IMR-90 (cell line): ENCODE measurements at places on chromosomes 2 and 18. TPM values are rescaled to one million over a fixed set of nuclear protein-coding genes. Genes with fewer than 3 reads are reported as not detected.
A peak's percentile ranks its signal among the peaks of the same experiment; 100 is the strongest.

TEX51 gene
- not detected in 2 replicates for total RNA-seq

- peak; percentile 52 for DNase-seq
Measured at GRCh38 chr2:44075541-44075940, 79.8 kb upstream of the LRPPRC start.

- DNase-seq, result no peak
Measured at GRCh38 chr18:3626929-3627458, 177.0 kb downstream of the TGIF1 start.

DNA sequence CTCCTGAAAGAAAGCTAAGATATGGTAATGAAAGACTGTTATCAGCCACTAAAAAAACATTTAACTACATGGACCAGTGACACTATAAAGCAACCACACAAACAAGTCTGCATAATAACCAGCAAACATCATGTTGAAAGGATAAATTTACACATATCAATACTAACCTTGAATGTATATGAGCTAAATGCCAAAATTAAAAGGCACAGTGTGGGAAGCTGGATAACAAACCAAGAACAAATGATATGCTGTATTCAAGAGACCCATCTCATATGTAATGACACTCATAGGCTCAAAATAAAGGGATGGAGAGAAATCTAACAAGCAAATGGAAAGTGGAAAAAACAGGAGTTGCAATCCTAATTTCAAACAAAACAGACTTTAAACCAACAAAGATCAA, 213.1 kb upstream of the CDH2 start:
- DNase-seq, result no peak

- no peak for DNase-seq
Measured at GRCh38 chr2:190674966-190675650, 26.2 kb downstream of the NAB1 start.

DNA sequence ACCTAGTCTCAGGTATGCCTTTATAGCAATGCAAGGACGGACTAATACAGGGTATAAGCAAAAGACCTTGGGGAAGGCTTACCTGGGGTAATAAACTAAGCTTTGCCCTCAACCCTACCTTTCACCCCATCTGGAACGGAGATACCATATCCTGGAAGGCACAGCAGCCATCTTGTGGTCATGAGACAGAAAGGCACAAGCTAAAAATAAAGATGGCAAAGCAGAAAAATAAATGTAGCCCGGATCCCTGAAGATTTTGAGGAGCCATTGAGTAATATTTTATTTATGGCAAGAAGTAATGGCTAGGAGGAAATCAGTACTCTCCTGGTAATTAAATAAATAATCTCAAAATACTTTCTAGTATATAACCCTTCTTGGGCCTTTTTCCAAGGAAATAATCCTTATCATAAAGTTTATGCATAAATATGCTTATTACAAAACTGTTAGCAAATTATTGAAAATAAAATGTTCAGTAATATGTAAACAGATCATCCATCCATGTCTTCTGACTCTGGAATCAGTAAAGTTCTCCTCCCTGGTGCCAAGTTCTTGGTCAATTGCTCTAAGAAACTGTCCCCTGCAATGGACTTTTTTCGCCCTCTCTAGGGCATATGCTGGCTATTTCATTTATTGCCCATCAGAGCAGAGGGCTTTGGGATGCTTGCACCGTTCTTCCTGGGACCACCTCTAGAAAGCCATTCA, 198.7 kb downstream of the SPP2 start:
- DNase-seq, result no peak

DNA sequence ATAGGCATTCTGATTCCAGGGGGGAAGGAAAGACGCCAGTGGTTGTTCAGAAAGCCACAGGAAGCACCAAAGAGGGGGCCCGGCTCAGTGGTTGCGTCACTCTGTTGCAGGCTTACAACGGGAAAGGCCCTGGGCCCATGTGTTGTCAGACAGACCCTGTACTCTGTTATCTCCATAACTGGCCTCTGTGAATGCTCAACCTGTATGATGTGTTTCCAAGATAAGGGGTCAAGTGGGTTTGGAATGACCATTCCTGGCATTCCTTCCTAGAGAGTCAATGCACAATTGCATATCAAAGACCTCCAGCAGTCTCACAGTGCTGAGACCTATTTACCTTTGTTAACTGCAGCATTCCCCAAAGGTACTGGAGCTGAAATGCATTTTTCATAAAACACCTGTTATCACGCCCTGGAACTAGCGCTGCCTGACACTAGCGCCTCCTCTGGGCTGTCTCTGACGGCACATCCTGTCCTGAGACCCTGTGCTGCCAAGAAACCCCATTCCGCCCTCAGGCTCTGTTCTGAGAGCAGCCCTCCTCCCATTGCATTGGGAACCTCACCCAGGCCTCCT, 13.2 kb upstream of the LRRFIP1 start:
- DNase-seq, result peak; percentile 52

KCNIP3 gene
- total RNA-seq, result 0.72 and 0.83 TPM in 2 replicates

GRCh38 chr2:216527600-216527999, 29.0 kb downstream of the RPL37A start:
- DNase-seq, result no peak

GYPC gene
- total RNA-seq, result 53.4 and 53.6 TPM in 2 replicates

GRCh38 chr2:131417886-131418285, 53.9 kb upstream of the RAB6D start:
- DNase-seq, result peak; percentile 4

CCDC141 gene
- total RNA-seq, result under 0.01 TPM in 1 of 2 replicates, not detected in the other

DSG2 gene
- total RNA-seq, result 1.7 and 2.3 TPM in 2 replicates

TANC1 gene
- total RNA-seq, result 12.8 and 12.9 TPM in 2 replicates

DNA sequence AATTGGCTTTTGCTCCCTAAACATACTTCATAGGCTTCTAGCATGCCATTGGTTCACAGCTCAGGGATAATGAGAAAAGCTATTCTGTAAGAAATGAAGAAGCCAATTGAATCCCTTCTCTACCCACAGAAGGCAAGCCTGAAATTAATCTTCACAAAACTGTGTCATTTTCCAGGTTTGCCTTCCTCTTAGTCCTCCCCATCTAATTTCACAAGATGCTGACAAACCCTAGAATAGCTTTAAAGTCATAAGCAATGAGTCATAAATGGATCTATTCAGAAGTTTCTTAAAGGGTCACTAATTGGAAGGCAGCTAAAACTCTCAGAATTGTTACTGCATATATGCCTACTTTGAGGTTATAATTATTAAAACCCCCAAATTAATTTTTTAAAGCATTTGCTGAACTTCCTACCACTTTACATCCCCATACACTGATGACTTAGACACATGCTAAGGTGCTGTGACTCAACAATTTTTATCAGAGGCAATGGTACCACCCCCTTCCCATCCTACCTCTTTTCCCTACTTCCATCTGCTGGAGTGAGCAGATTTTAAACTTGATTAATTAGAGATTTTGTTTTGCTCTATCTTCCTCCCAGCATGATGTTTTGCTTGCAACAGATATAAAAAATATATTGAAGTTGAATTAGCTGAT, 51.3 kb upstream of the NABP1 start:
- peak; percentile 85 for DNase-seq

UGT1A10 gene
- not detected in 2 replicates for total RNA-seq

GRP gene
- total RNA-seq, result not detected in 2 replicates

- no peak for DNase-seq
Measured at GRCh38 chr18:56468396-56468795, 170.0 kb downstream of the TXNL1 start.

DNA sequence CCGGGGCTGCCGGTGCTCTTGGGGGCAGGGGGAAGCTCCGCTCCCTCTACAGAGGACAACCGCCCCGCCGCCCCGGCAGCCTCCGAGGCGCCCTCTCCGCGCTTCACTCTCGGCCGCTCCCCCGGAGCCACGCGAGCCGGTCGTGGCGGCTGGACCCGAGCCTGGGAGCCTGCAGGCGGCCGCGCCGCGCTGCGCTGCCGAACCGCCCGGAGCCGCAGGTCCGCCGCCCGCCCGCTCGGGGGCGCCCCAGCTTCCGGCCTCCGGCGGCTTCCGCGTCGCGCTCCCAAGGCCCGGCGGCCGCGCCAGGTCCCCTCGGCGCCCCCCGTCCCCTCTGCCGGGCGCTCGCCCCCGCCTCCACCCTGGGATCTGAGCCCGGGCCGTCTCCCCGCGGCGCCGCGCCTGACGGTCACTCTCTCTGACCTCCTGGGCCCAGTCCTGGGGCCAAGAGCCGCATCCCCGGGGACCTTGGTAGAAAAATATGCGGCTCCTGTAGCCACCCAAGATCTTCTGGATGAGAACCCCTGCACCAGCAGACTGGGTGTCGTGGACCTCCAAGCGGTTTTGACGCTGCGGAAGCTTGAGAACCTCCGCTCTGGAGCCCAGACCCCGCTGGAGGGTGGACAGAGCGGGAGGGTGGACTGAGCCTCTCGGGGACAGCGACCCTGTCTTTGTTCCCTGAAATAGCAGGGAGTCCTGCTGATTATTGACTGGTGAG, 44.3 kb downstream of the SERTAD2 start:
- DNase-seq, result peak; percentile 17

DNA sequence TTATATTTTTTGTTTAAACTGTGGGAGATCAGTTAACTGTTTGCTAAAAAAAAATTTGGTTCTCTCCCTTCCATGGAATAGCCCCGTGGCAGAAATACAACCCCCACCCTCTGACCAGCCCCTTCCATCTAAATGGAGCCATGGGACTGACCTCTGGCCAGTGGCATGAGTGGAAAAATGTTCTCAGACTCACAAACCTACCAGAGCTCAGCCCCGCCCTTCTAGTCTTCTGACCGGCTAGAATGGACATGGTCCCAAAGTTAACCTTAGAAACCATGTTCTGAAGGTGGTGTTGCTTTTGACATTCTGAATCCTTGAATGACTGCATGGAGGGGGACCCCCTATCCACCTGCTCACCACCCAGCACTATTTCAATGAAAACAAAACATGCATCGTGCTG, 1.3 kb upstream of the CHRNA1 start:
- DNase-seq, result no peak

- DNase-seq, result no peak
Measured at GRCh38 chr2:231383416-231384108, 11.9 kb upstream of the B3GNT7 start.

TDRD15 gene
- not detected in 2 replicates for total RNA-seq

DNA sequence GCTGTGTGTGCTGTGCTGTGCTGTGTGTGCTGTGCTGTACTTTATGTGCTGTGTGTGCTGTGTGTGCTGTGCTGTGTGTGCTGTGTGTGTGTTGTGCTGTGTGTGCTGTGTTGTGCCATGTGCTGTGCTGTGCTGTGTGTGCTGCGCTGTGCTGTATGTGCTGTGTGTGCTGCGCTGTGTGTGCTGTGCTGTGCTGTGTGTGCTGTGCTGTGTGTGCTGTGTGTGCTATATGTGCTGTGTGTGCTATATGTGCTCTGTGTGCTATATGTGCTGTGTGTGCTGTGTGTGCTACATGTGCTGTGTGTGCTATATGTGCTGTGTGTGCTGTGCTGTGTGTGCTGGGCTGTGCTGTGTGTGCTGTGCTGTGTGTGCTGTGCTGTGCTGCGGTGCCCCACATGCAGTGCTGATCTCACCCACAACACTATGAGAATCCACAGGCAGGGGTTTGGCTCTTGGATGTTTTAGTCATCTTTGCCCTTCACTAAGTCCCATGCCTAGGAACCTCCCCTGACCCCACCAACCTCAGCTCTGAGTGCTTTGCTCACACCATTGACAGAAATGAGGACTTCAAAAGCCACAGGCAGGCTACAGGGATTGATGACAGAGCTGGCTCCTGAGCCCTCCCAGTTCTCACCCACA, 30.5 kb upstream of the MAL start:
- DNase-seq, result no peak

GRCh38 chr2:44524347-44524926, 162.7 kb downstream of the CAMKMT start:
- DNase-seq, result no peak

DNA sequence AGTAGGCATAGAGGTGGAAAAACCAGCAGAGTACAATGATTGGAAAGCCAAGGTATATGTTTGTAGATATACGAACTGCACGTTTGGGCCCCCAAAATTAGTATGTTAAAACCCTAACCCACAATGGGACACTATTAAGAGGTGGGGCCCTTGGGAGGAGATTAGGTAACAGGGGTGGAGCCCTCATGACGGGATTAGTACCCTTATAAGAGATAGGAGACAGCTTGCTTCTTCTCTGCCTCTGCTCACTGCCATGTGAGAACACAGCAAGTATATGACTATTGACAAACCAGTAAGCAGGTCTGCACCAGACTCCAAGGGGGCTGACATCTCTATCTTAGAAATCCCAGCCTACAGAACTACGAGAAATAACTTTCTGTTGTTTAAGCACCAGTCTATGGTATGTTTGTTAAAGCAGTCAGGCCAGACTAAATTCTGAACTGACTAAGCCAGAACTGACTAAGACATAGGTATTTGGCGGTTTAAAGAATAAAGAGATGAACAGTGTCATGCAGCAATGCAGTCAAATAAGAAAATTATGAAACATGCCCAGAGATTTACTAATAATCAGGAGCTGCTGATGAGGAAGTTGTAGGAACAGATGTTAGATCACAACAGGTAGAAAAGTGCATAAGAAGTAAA, 182.9 kb downstream of the DYM start:
- peak; percentile 86 for DNase-seq

- no peak for DNase-seq
Measured at GRCh38 chr2:174180165-174180724, 68.1 kb downstream of the OLA1 start.

SYT4 gene
- total RNA-seq, result not detected in 2 replicates

GRCh38 chr18:7117390-7118355, at the start of gene LAMA1:
Gene LAMA1 (minus strand): TSS chr18:7117797. CDS start chr18:7117720, 77 bp downstream.
- peak; percentile 10 for DNase-seq
